ENCODE measurements at places on chromosomes 3 and 15.

DNA sequence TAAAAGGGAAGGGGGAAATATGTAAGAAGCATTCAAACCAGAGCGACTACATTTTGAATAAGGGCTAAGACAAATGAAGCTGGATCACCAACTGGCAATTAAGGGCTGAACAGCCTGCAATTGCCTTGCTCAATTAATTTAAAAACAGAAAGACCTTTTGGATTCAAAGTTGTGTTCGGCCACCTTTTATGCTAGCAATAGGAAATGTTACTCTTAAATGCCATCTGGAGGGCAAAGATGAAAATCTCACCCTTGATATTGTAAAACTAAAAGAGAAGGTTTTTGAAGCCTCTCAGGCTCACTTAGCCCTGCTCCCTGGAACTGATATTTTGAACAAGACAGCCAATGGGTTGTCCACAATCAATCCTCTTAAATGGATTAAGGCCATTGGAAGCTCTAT, 44.2 kb downstream of the ACAD9 start:
- H3K4me3 ChIP-seq: peak overlapping the region; percentile 83
- H3K27ac ChIP-seq: peak overlapping the region; percentile 80
- no peak for DNase-seq
- H3K27me3 ChIP-seq: no peaks in the 10 kb centered on the region
- peaks cover 21% of the 10 kb centered on the region for H3K4me1 ChIP-seq
- no peaks in the 10 kb centered on the region for H3K36me3 ChIP-seq

DNA sequence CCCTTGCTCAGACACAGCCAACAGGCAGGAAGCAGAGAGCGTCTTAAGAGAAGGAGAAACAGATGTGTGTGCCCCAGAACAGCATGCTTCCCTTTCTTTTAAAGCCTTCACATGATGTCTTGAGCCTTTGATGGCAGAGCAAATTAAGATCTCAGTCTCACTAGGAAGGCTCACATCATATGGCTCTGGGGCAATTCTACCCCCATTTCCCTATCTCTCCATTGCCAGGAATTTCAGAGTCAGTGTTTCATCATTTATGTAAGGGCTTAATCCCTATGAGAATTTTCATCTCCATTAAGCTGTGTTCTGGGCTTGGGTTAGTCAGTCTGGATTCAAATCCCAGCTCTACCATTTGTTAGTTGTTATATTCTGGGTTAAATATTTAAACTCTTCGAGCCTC, 41.4 kb upstream of the GLCE start:
- peaks cover 67% of the 10 kb centered on the region for H3K27me3 ChIP-seq
- H3K36me3 ChIP-seq: no peaks in the 10 kb centered on the region
- no peak overlapping the region for H3K27ac ChIP-seq
- peaks cover 5% of the 10 kb centered on the region for H3K4me1 ChIP-seq
- H3K4me3 ChIP-seq: no peak overlapping the region

GRCh38 chr15:93823971-93824913, 407.1 kb upstream of the MCTP2 start:
- H3K27ac ChIP-seq: no peak overlapping the region
- DNase-seq: no peak
- H3K4me1 ChIP-seq: no peaks in the 10 kb centered on the region
- peaks cover 36% of the 10 kb centered on the region for H3K27me3 ChIP-seq
- no peak overlapping the region for H3K4me3 ChIP-seq

DNA sequence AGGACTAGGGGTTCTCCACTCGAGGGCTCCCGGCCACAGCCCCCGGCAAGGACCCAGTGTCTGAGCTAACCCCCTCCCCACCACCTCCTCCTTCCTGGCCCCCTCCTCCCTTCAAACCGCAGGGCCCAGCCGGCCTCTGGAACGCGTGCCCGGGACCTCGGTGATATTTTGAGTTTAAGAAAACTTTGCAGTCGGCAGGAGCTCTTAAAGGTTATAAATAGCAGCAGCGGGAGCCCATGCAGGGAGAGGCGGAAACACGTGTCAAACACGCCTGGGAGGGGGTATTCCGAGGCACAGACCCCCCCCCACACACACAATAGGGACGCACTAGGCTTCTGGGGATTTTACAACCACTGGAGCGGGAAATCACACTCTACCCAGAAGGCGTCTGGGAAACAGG, 3.1 kb upstream of the PTH1R start:
- no peak overlapping the region for H3K4me3 ChIP-seq
- H3K4me1 ChIP-seq: no peaks in the 10 kb centered on the region
- peaks cover 59% of the 10 kb centered on the region for H3K27me3 ChIP-seq
- no peak overlapping the region for H3K27ac ChIP-seq
- DNase-seq: no peak

DNA sequence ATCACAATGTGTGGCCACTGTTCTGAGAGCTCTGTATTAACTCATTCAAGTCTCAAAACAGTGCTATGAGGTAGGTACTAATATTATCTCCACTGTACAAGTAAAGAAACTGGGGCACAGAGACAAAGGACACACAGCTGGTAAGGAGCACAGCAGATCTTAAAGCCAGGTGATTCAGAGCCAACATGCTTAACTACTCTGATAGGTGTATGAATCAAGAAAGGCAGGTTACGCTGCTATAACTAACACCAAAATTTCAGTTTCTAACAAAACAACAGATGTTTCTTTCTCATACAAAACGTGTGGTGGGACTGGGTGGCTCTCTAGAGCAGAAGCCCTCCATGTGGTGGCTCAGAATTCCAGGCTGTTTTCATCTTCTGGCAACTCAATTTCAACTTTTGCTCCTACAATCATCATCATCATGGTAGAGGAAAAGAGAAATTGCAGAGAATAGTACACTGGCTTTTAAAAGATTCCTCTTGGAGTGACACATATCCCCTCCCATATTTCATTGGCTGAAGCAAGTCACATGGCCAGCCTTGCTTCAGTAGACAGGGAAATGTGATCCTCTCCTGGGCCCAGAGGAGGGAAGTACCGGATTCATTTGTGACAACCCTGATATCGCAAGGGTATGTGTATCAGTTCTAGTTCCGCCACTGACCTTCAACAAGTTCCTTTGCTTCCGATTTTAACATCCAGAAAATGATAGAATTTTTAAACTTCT, 126.2 kb upstream of the PTX3 start:
- no peaks in the 10 kb centered on the region for H3K36me3 ChIP-seq
- peaks cover 5% of the 10 kb centered on the region for H3K27me3 ChIP-seq
- no peak overlapping the region for H3K27ac ChIP-seq
- DNase-seq: no peak
- H3K4me3 ChIP-seq: no peak overlapping the region
- H3K4me1 ChIP-seq: no peaks in the 10 kb centered on the region

DNA sequence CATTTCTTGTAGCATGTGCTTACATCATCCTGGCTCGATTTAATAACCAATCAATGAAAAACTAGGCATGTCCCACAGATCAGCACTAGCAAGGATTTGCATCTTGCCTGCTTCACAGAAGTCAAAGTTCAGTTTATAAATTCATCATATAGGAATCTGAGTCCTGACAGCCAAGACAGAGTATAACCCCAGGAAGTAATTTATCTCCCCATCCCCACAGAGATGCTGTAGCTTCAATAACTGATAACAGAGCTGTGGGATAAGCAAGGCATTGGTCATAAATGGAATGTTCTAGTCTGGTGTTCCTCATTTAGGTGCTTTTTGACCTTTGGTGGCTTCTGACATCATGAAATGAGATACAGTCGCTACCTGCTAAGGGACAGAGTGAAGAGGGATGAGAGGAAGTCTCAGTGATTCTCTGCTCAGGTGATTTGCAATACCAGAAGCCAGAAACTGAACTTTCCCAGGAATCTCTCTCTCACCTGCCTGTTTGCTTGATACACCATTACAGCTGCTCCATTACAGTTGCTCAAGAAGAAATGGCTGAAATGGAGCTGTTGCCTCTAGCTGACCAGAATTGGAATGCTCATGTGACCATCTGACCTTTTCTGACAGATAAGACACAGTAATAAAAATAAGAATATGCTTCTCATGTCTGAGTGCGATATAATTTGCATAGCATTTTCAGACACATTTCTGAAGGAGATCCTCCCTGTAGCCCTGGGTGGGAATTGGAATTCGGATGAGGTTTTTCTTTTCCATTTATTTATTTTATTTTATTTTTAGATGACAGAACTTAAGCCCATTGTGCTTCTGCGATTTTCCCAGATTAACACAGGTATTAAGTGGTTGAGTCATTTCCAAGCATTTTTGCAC, 217.1 kb upstream of the KCNMB2 start:
- H3K36me3 ChIP-seq: no peaks in the 10 kb centered on the region
- H3K4me3 ChIP-seq: no peak overlapping the region
- DNase-seq: no peak
- H3K27ac ChIP-seq: no peak overlapping the region
- H3K27me3 ChIP-seq: peaks cover 13% of the 10 kb centered on the region
- H3K4me1 ChIP-seq: no peaks in the 10 kb centered on the region

DNA sequence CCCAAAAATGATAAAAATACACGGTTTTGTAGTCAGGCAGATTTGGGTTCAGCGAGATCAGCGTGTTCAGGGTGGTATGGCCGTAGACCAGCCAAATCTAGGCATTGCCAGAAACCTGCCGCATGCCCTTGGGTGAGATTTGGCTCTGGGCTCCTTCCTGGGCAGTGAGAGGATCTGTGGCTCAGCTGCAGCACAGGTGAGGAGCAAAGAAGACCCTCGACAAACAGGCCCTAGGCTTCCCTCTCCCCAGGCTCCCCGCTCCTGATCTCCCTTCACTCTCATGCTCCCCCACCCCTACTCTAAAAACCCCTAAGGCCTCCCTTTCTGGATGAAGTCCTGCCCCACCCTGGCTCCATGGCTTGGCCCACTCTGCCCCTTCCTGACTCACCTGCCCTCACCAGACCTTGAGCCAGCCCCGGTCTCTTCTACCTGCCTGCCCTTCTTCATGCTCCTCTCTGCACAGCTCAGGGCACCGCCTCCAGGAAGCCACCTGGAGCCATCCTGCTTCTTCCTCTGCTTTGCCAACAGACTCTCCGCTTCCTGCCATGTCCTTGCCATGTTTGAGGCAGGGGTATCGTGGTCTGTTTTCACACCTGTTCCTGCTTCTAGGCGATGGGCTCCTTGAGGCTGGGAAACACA, 88.1 kb downstream of the CORO2B start:
- no peak overlapping the region for H3K4me3 ChIP-seq
- DNase-seq: no peak
- H3K4me1 ChIP-seq: no peaks in the 10 kb centered on the region
- H3K27me3 ChIP-seq: peaks cover 65% of the 10 kb centered on the region

GRCh38 chr15:83053151-83053550, 13.9 kb downstream of the BTBD1 start:
- no peak overlapping the region for H3K4me3 ChIP-seq
- no peak for DNase-seq
- peaks cover 18% of the 10 kb centered on the region for H3K4me1 ChIP-seq
- H3K27me3 ChIP-seq: no peaks in the 10 kb centered on the region
- H3K27ac ChIP-seq: no peak overlapping the region

DNA sequence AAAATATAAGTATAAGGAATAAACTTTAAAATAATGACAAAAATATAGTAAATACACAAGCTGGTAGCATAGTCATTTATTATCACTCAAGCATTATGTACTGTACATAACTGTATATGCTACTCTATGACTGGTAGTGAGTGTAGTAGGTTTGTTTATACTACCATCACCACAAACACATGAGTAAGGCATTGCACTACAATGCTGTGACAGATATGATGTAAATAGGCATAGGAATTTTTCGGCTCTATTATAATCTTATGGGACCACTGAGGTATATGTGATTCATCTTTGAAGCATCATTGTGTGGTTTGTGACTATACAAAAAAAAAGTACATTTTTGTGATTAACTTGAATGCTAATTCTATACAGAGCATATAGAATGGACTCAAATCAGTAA, 35.3 kb upstream of the FBN1 start:
- H3K27ac ChIP-seq: no peak overlapping the region
- no peaks in the 10 kb centered on the region for H3K4me1 ChIP-seq
- H3K27me3 ChIP-seq: no peaks in the 10 kb centered on the region
- no peak overlapping the region for H3K4me3 ChIP-seq
- no peaks in the 10 kb centered on the region for H3K36me3 ChIP-seq

GRCh38 chr3:158532099-158532734, 38.8 kb upstream of the MLF1 start:
- no peak overlapping the region for H3K27ac ChIP-seq
- H3K4me3 ChIP-seq: no peak overlapping the region
- peaks cover 1% of the 10 kb centered on the region for H3K4me1 ChIP-seq
- no peaks in the 10 kb centered on the region for H3K27me3 ChIP-seq
- no peaks in the 10 kb centered on the region for H3K36me3 ChIP-seq
- DNase-seq: no peak

GRCh38 chr3:192514081-192514753, 213.1 kb downstream of the FGF12 start:
- no peaks in the 10 kb centered on the region for H3K36me3 ChIP-seq
- no peak for DNase-seq
- H3K27me3 ChIP-seq: peaks cover 33% of the 10 kb centered on the region
- no peak overlapping the region for H3K27ac ChIP-seq
- no peaks in the 10 kb centered on the region for H3K4me1 ChIP-seq

DNA sequence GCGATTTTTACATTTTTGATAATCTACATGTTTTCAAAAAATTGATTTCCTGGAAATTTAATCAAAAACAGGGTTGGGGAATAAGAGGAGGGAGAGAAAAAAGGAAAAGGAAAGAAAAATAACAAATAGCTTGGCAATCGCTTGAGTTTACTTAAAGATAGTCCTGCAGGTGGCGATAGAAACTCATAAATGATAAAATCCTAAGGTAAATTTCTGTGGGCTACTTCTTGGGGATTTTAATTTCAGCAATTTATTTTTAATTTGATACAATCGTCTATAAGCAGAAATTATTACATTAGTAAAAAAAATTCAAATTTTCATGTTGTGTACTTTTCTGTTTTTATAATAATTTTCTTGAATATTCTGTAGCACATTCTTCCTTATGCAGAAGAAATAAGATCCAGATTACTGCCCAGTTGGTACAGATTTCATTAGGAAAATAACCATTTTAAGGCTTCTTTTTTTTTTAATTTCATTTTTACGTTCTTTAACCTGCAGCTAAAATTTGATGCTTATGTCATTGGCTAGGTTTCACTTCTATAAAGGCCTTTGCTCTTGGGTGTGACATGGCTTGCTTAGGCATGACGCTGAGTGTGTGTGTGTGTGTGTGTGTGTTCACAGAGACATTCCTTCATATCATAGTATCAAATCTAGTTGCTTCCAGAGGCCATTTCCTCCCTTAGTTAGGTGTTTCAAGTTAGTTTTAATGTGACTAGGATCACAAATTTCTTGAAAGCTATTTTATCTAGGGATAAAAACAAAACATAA, 181.8 kb downstream of the MCTP2 start:
- H3K27ac ChIP-seq: no peak overlapping the region
- H3K27me3 ChIP-seq: no peaks in the 10 kb centered on the region
- peaks cover 9% of the 10 kb centered on the region for H3K36me3 ChIP-seq
- H3K4me3 ChIP-seq: no peak overlapping the region

DNA sequence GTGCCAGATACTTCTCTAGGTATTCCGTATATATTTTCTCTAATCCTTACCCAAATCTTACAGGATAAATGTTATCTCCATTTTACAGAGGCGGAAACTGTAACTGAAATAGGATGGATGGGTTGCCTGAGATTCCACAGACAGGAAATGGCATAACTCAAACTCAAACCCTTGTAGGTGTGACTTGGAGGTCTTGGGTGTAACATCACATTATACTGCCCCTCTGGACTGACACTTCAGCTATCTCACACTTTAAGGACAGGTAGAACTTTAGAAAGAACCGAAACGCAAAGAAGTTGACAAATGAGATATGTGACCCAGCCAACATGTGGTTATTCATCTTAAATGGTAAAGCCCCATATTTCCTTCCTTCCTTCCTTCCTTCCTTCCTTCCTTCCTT, 122.1 kb downstream of the PDCD6IP start:
- no peak overlapping the region for H3K4me3 ChIP-seq
- H3K27ac ChIP-seq: no peak overlapping the region
- peaks cover 10% of the 10 kb centered on the region for H3K27me3 ChIP-seq
- H3K36me3 ChIP-seq: no peaks in the 10 kb centered on the region
- DNase-seq: no peak
